ENCODE measurements at places on chromosomes 3 and 15.

- no peak for DNase-seq
Measured at GRCh38 chr15:65258375-65259262, 28.1 kb downstream of the PARP16 start.

GRCh38 chr3:31622636-31623288 lies 90.0 kb downstream of the STT3B start:
- DNase-seq: no peak

DNA sequence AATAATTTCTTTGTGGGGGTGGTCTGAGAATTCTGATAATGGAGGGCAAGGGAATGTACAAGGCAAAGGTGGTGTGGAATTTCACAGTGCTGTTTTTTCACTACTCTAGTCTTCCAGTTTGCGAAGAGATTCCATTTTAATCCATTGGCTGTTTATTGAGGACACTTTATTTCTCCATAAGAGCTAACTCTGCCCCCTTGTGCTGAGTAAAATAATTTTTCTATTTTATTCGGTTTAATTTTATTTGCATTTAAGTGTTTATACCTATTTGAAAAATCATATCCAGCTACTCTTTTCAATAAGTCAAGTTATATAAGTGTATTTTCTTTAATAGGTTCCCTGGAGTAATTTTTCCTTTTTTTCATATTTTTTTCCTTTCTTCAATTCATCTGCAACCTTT lies 840.1 kb downstream of the TUSC7 start:
- no peak for DNase-seq

- DNase-seq: no peak
Measured at GRCh38 chr3:141442914-141443313, 43.9 kb upstream of the RASA2 start.

GRCh38 chr3:126338790-126339288 lies 18.4 kb downstream of the KLF15 start:
- DNase-seq: peak; percentile 58

DNA sequence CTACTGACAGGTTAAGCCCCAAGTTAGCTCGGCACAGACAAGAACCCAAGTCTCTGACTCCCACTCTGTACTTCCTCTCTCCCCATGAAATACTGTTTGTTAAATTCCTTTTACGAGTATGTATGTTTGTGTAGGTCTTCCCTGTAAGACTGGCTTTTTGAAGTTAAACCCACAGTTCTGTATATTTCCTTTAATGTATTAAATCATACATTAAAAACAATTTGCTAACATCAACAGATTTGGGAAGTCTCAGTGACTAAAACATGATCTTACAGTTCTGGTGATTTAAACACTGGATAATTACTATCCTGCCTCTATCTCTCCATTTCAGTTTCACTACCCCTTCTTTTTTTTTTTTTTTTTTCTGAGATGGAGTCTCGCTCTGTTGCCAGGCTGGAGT lies 4.4 kb downstream of the CMTM6 start:
- DNase-seq: no peak

GRCh38 chr3:171383206-171384018 lies 76.8 kb downstream of the TNIK start:
- no peak for DNase-seq

DNA sequence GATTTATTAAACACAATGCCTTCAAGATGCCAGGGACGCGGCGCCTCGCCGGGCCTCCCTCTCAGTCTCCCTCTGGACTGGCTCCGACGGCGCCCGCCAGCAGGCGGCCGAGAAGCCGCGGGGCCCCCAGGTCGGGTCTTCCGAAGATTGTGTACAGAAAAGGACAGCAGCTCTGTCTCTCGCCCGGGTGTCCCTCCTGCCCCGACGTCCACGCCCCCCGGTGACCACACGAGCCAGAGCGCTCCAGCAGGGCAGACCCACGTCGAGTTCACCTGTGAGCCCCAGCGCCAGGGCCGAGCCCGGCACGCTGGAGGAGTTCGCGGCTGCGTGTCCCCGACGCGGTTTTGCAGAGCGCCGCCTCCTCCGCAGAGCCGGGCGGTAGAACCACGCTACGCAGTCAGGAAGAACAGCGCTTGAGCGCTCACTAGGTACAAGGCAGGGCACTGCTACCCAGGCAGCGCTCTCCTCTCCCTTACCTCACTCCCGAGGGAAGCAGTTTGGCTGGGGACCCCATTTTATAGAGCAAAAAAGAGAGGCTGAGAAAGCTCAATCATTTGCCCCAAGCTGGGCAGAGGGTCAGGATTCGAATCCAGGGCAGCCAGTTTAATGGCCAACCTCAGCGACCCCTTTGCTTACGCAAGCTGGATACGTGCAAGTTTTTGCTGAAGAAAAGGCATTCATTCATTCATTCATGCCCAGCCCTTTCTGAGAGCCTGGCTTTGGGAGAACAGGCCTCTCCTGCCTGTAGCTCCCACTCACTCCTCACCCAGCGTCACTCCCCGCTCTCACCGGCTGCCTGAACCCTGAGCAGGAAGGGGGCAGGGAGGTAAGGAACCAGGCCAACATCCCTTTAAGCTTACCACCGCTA lies 3.0 kb upstream of the TLE3 start:
- peak; percentile 71 for DNase-seq

- DNase-seq: no peak
Measured at GRCh38 chr15:69450968-69451695, 1.5 kb upstream of the RPLP1 start.

- DNase-seq: no peak
Measured at GRCh38 chr3:130843441-130843840, 50.4 kb upstream of the ATP2C1 start.

- no peak for DNase-seq
Measured at GRCh38 chr3:121152573-121152972, 244.6 kb downstream of the STXBP5L start.

DNA sequence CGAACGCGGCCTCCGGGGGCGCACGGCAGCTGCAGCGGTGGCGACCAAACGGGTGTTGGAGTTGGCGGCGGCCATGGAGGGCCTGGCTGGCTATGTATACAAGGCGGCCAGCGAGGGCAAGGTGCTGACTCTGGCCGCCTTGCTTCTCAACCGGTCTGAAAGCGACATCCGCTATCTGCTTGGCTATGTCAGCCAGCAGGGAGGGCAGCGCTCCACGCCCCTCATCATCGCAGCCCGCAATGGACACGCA lies 725 bp downstream of the FEM1B start:
- DNase-seq: no peak

GRCh38 chr3:53224536-53224935 lies 31.3 kb downstream of the TKT start:
- no peak for DNase-seq

DNA sequence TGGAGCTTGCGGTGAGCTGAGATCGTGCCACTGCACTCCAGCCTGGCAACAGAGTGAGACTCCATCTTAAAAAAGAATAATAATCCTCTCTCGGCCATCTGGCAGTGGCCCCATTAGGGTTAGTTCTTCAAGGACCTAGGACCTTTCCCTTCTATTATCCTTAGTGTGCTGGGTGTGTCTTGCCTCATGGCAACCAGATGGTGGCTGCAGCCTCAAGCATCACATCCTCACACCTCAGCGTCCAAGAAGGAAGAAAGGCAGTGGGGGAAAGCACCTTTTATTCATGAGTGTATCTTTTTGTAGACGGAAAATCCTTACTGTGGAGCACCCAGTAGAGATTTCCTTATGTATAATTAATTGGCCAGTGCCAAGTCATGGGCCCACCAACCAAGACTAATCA lies 42.7 kb upstream of the TFRC start:
- no peak for DNase-seq

GRCh38 chr3:30042274-30042859 lies 564.0 kb upstream of the TGFBR2 start:
- peak; percentile 60 for DNase-seq

DNA sequence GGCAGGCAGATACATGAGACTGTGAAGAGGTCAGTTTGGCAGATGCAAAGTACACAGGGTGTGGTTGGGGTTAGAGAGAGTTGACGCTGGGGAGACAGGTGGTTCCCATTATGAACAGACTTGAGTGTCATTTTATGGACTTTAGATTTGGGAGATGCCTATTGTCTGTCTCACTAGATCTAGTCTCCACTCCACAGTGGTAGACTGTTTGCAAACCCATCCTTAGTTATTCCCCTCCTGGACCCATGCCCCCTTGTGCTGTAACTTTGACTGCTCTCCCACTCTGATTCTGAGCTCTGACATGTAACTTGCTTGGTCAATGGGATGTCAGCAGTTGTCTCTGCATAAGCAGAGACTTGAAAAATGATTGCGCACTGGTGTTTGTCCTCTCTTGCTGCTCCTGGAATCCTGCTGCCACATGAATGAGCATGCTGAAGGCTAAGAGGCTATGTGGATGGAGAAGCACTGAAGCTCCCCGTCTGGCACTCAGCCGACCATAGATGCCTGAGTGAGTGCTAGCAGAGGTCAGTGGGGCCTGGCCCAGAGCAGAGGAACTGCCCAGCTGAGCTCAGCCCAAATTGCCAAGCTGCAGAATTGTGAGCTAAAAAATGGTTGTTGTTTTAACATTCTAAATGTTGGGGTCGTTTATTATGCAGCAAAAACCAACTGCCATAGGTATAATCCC lies 88.2 kb downstream of the FAM43A start:
- peak; percentile 50 for DNase-seq

DNA sequence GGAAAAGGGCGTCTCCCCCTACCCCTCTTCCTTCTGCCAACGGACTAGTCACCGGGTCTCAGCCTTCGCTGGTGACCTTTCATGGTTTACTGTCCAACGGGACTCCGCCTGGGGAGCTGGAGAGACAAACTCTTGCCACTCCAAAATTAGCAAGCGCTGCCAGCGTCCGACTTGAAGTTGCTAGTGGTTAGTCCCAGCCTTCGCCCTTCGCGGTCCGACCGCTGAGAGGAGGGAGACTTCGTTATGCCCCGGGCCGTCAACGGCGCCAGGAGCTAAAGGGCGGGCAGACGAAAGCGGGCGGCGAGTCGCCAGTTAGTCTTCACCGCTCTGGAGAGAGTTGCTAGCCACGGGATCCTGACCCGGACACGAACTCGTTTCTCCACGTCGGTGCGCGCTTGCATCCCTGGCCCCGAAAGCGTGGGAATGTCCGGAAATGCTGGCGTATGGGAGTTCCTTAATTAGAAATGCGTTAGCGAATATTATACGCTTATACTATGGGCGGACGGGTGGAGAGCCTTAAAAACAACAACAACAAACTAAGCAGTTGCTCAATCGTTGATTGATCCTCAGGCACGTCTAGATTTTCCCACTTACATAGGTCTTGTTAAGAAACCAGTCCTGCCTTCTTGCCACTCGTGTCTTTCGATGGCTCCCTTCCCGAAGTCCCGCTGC lies 716 bp downstream of the SMC4 start:
- DNase-seq: peak; percentile 65

- no peak for DNase-seq
Measured at GRCh38 chr3:178203650-178204049, 332.6 kb upstream of the KCNMB2 start.

DNA sequence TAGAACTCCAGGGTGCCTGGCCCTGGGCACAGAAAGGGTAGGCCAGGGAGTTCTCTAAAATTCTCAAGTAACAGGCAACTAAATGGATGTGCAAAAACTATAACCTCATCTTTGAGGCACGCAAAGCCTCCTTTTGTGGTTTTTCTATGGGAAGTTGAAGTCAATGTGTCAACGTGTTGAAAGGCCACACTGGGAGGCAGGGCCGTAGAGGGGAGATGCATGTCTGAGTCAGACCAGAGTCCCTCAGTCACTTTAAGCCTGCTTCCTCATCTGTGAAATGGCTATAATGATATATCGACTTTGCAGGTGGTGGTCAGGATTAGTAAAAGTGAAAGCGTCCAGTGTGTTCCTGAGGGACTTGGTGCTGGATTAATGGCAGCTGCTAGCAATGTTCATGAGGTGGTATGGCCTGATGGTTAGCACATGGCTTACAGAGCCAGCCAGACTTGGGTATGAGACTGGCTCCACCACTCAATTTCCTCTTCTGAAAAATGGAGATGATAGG lies 17.0 kb downstream of the TGM5 start:
- DNase-seq: no peak

- no peak for DNase-seq
Measured at GRCh38 chr3:110479731-110480130, 591.9 kb upstream of the NECTIN3 start.

DNA sequence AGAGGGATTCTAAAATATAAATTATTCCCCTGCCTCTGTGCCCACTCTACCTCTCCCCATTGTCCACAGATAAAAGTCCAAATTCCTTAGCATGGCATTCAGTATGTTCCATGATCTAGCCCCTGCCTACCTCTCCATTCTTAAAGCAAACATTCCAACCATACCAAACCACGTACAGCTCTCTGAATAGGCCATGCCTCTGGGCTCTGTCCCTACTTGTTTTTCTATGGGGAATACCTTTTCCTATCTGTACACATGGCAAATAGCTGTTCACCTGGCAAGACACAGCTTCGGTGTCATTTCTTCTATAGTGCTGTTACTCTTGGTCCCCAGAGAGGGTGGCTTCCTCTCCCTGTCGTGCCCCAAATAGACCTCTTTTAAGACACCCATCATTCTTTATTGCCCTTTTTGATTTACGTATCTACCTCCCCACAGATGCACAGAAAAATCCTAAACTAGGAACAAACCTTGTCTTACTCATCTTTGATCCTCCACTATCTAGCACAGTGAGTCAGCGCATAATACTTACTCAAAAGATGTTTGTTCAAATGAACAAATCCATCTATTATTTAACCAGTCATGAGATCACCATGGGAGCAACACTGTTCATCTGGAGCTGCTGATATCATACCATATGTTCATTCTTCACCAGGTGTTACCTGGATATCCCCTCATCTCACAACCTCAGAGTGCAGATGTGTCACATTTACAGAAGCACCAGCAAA lies 329.8 kb downstream of the THSD4 start:
- no peak for DNase-seq

DNA sequence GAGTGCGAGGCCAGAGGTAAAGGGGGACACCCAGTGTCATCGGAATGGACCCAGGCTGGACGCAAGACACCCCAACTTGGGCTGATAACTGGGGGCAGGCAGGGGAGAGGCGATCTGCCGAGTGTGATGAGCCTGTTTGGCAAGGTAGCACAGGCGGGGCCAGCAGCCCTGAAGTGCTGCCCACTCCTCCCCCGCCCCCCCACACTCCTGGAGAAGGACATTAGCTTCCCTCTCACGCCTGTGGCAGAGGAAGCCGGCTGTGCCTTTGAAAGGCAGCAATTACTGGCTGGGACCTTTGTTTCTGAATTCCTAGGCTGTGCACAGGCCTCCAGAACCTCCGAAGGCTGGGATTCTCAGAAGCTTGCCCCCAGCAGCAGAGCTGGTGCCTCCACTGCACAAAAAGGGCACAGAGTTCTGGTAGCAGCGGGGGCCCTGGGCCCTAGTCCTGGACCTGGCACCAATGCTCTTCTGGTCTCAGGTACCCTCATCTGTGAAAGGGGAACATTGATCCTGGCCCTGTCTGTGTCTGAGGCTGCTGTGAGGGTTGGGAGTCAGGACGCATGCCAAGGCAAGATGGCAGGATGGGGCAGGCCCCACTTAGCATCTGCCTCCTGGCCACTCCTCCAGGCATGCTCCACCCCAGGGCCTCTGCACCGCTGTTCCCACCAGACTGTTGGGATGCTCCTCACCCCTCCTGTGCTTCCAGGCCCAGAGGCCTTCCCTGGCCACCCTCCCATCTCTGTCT lies 28.6 kb downstream of the IQSEC1 start:
- DNase-seq: no peak

DNA sequence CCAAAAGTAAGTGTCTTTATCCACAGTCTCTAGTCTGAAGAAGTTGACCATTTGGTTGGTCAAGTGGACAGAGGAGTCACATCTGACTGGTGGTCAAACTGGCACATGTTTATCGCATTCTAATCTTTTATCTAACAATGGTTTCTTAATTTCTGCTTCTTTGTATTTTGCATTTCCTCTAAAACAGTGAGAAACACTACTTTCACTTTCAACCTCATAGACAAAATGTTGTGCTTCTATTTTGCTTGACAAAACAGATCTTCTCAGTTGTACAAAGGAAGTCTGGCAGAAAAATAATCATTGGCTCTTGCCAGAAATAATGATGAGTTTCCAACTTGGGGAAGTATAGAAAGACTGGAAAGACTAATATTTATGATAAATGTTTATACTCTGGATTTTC lies 103.9 kb downstream of the MME start:
- no peak for DNase-seq
